ENCODE measurements at places on chromosomes 11 and 22.
A peak's percentile ranks its signal among the peaks of the same experiment; 100 is the strongest.

- DNase-seq, result no peak
These were observed 1.7 kb downstream of the TOM1 start for GRCh38 chr22:35301372-35301874.

GRCh38 chr11:121889186-121889585 lies 226.8 kb downstream of the BLID start:
- no peak for DNase-seq

DNA sequence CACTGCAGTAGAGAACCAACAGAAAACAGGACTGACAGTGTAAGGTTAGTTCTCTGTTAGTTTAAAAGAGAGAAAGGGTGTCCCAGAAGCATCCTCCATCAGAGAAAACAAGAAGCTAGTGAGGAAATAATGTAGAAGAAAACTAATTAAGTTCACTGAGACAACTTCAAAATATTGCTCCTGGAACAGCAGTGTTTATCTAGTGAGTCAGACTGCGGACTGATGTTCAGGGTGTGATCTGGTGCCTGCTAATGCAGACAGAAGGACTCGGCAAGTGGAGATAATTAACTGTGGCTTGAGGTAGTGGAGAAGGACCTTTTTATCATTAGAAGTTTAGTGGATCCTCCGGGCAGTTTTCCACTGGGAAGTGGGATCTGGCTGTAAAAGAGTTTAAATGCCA lies 55.4 kb downstream of the CDON start:
- DNase-seq, result no peak

DNA sequence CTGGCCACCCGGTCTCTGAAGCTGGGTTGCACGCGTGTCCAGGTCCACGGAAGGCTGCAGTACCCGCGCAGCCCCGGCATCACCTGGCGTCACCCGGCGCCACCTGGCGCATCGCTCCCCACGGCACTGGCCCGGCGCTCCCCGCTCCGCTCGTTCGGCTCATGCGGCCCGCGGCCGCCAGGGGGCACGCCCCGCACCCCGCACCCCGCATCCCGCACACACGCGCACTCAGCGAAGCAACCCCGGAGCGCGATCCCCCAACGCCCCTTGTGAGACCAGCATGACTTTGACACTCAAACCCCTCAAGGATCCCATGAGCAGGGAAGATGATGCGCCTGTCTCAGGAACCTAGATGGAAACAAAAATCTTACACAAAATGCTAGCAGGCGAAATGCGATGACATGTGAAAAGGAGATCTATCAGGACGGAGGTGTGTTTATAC lies 11.9 kb downstream of the B3GNT6 start:
- peak; percentile 41 for DNase-seq

DNA sequence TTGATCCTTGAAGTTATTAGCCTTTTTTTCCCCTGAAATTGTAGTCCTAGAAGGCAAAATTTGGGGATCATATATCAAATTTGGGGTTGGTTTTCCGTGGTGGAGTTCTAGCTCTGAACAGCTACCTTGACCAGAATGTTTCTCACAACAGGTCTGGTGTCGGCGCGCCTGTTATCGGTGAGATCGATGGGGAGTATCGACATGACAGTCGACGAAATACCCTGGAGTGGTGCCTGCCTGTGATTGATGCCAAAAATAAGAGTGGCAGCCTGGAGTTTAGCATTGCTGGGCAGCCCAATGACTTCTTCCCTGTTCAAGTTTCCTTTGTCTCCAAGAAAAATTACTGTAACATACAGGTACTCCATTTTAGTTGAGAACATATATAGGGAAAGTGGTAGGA lies 9.9 kb upstream of the PHLDB1 start:
- no peak for DNase-seq

- DNase-seq, result peak; percentile 86
These were observed 27.4 kb upstream of the MALAT1 start for GRCh38 chr11:65471447-65471891.

GRCh38 chr11:1920909-1921573 lies 1.5 kb downstream of the TNNT3 start:
- DNase-seq, result peak; percentile 37

- DNase-seq, result peak; percentile 94
These were observed 2.1 kb downstream of the CCDC88B start for GRCh38 chr11:64341851-64342791.

- DNase-seq, result no peak
These were observed 29.4 kb downstream of the IFT27 start for GRCh38 chr22:36746375-36746970.

- DNase-seq, result peak; percentile 57
These were observed 136.2 kb downstream of the CD44 start for GRCh38 chr11:35274909-35275785.

DNA sequence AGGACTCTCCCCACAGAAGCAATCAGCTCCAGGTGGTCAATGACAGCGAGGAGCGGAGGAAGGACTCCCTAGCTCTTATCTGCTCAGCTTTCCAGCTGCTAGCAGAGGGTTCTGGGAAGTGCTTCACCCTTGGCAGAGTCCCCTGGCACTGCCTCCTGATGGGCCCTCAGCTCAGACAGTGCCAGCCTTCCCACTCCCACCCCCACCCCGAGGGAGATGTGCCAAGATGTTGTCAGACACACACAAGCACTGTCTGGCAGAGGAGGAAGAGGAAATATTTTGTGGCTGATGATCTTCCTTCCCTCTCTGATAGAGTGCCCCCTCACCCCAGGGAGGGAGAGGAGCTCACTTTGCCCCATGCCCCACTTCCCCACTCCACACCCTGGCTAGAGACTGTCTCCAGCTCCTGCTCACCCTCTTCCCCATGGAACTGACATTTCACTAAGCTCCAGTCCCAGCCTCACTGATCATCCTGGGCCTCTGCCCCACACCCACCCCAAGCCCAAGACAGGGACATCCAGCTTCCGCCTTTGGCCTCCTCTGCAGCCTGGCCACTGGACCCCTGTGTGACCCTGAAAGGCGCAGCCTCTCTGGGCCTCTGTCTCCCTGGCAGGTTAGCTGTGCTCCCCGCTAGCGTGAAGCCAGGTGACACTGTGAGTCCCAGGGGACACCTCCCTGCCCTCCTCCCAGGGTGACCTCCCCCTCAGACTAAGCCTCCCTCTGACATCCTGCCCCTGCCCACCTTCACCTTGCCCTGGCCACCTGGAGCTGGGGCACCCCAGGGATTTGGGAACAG lies 44.5 kb downstream of the SLCO2B1 start:
- DNase-seq, result peak; percentile 87

GRCh38 chr22:43449205-43449830 lies 37.5 kb downstream of the MPPED1 start:
- no peak for DNase-seq

GRCh38 chr11:78228467-78228866 lies 39.7 kb downstream of the USP35 start:
- DNase-seq, result no peak

DNA sequence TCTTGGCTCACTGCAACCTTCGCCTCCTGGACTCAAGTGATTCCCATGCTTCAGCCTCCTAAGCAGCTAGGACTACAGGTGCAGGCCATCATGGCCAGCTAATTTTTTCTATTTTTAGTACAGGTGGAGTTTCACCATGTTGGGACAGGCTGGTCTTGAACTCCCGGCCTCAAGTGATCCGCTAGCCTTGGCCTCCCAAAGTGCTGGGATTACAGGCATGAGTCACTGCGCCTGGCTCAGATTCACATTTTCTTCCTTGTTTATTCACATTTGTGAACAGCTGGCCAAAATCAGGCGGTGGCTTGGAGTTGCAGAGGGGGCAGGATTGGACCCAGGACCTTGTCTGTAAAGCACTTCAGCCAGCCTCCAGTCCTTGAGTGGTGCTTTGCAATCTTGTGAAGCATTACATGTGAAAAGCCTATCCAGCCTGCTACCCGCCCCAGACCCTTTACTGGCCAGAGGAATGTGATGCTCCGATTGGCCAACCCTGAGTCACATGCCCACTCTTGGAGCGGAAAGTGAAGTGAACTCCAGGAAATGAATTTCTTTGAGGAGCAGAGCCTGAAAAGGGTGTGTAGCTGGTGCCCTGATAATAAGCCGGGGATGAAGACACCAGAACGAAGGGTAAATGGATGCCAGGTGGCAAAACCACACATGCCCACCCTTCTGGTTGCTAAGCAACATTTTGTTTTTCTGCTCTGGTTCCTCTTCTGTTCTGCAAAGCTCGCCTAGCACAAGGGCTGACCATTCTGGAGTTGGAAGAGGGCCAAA lies 62.6 kb upstream of the PTPRJ start:
- DNase-seq, result peak; percentile 80

DNA sequence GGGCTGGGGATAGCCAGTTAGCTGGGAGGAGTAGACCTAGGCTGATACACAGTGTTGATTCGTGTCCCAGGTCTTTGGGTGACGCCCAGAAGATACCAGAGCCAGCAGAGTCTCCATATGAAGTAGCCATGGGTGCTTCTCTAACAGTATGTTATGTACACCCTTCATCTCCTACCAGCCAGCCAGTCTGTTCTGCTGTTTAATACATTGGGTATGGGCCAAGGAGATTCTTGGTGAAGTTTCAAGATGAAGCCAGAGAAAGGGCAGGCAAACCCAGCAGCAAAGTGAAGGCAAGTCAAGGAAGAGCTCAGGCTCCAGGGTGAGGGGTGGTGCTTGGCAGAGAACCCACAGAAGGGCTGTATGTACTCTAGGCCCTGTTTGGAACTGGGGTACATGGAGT lies 56.4 kb downstream of the PPFIBP2 start:
- no peak for DNase-seq

- DNase-seq, result no peak
These were observed 7.2 kb upstream of the ANGPTL5 start for GRCh38 chr11:101923554-101923953.

DNA sequence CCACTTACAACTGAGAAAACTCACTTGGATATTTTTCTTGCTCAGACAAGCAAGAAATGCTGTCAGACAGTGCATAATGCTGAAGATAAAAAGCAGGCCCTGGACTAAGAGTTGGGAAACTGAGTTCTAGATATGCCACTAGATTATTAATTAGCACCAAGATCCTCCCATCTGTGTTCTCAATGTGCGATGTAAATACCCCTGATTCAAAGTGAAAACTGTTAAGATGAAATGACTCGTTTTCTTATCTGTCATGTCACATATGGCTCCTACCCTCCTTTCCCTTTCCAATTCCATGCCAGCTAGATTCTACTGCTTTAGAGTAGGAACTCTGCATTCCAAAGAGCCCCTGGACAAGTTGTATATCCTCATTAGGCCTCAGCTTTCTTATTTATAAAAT lies 88.9 kb upstream of the CLNS1A start:
- DNase-seq, result no peak

DNA sequence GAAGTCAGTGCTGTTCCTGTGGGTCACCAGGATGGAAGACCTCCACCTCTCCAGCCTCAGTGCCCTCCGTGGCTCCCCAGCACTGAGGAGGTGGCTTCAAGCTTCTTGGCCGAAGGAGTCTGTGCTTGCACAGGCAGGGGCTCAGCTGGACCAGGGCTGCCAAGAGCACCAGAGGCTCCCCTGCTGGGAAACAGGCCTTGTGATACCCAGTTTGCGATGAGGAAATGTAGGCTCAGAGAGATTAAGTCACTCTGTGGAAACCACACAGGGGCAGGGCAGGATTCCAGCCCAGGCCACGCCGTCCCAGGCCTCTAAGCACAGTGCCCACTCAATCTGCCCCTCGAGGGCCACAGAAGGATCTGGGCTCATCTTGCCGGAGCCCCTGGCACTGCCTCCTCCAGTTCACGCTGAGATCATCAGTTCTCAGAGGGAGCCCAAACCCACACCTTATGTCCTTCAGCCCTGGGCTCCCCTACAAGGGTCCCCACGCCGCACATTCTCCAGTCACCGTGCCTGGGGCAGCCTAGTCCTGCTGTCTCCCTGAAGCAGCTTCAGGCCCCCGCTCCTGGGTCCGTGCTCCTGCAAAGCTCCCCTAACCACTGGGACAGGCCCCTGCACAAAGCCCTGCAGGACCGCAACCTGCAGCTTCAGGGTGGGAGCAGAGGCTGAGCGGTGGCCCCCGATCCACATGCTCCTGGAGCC lies 21.6 kb downstream of the ANO1 start:
- DNase-seq, result peak; percentile 23

- DNase-seq, result no peak
These were observed 28.6 kb downstream of the MMP20 start for GRCh38 chr11:102596578-102596977.

GRCh38 chr11:126415128-126415527 lies 59.6 kb downstream of the ST3GAL4 start:
- peak; percentile 90 for DNase-seq

- DNase-seq, result peak; percentile 88
These were observed 28.6 kb upstream of the RASL10A start for GRCh38 chr22:29344137-29344536.

DNA sequence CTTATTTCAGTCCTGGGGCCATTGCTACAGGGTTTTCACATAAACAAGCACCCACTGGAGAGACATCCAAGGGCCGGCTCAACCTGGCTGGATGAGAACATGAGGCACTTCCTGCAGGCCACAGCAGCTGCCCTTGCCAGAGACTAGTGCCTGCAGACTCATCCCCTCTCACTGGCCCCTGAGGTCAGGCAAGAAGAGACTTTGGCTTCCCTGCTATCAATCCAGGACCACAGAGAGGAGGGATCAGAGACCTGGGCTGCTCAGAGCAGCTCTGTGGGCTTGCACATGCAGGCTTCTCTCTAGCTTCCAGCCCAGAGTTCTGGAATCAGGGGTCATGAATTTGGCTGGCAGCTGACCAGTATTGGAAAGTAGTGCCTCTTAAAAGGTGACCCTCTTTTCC lies 79.5 kb downstream of the CABIN1 start:
- DNase-seq, result no peak

DNA sequence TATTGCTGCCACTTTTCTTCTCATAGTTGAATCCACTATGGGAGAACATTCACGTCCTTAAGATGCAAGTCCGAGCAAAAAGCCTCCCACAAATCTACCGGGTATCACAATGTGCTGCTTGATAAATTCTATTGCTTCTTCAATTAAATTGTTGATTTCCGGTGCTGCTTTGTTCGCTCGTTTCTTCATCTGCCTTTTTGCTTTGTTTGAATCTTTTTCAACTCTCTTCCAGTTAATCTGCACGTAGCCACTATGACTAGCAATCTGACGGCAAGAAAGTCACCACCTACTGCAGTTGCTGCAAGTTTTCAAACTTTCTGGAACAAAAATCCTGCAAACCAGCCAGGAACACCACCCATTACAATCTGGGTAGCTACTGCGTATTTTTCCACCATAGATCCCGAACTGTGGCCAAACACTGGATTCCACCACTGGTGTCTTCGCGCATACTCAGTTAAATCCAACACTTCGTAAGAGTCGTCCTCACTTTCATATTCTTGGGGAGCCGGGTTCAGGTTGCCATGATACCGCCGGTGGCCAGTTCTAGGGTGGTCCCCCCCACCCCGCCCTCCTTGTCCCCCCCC lies 59.1 kb downstream of the CLMP start:
- DNase-seq, result no peak

DNA sequence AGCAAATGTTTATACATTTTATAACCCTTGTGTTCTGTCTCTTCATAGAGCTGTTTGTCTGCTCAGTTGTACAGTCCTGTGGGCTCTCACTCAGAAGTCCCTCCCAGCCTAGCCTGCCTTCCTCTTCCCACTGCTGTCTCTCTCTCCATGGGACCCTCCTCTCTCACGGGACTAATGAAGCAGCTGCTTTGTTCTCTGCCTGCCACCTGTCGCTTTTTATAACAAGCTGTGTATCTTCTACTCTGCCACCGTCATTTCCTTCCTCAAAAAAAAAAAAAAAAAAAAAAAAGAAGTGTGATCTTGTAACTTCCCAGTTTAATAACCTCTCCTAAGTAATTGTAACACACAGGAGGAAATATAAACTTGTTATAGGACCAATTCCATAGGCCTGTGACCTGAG lies 92.2 kb upstream of the ALKBH3 start:
- no peak for DNase-seq

Measured in left ventricle myocardium superior (tissue), 1 donor.